ENCODE measurements at places on chromosomes 1 and 21. TPM values are rescaled to one million over a fixed set of nuclear protein-coding genes. Genes with fewer than 3 reads are reported as not detected.

Gene HIVEP3
- 7.9 TPM for total RNA-seq

Gene CD5L
- total RNA-seq = not detected

Gene HSD3B1
- total RNA-seq = not detected

Gene WDR64
- not detected for total RNA-seq

Gene SPRR2G
- not detected for total RNA-seq

Gene LYSMD1
- 9.7 TPM for total RNA-seq

Gene TEX38
- total RNA-seq = not detected

Gene DCDC2B
- not detected for total RNA-seq

Gene VAV3
- total RNA-seq = 26.2 TPM

Gene KCNQ4
- total RNA-seq = not detected

Gene VSIG8
- not detected for total RNA-seq

Gene KRTAP13-2
- not detected for total RNA-seq

Gene OR6N1
- total RNA-seq = not detected

Gene SH2D1B
- not detected for total RNA-seq

Gene C8B
- not detected for total RNA-seq

Gene SLC44A5
- 3.2 TPM for total RNA-seq

Gene ATAD3C
- total RNA-seq = 5.5 TPM

Gene USH2A
- not detected for total RNA-seq

Gene PTPRC
- total RNA-seq = under 0.01 TPM
